ENCODE measurements at places on chromosomes 1 and 21. TPM values are rescaled to one million over a fixed set of nuclear protein-coding genes. Genes with fewer than 3 reads are reported as not detected.

The CDC20 gene
- 0.83 TPM for total RNA-seq

The B3GALT2 gene
- total RNA-seq = 22.6 TPM

- DNase-seq = no peak
Observed at GRCh38 chr1:228471762-228472398, 15.3 kb upstream of the RNF187 start.

The ETV3L gene
- total RNA-seq = 0.33 TPM

- DNase-seq = no peak
Observed at GRCh38 chr1:46948629-46949416, 7.5 kb upstream of the CYP4A11 start.

DNA sequence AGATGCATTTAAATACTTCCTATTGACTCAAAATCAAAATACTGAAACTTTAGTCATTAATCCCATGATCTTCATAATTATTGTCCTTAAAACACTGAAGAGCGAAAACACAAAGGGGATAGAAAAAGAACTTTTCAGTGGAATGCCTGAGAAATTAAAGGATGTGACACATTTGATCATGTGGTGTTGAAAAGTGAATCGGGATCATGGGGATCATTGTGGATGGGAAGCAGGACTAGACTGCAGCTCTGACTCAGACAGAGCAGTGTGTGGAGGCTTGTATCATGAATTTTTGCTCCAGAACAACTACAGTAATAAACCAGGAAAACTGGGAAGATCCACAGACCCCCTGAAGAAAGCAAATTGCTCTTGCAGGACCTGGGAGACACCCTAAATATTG, 161.1 kb upstream of the CXADR start:
- DNase-seq = no peak

GRCh38 chr21:45021428-45022347, 52.7 kb upstream of the ADARB1 start:
- peak; percentile 12 for DNase-seq

- no peak for DNase-seq
Observed at GRCh38 chr1:110492573-110492972, 26.4 kb downstream of the KCNA10 start.

DNA sequence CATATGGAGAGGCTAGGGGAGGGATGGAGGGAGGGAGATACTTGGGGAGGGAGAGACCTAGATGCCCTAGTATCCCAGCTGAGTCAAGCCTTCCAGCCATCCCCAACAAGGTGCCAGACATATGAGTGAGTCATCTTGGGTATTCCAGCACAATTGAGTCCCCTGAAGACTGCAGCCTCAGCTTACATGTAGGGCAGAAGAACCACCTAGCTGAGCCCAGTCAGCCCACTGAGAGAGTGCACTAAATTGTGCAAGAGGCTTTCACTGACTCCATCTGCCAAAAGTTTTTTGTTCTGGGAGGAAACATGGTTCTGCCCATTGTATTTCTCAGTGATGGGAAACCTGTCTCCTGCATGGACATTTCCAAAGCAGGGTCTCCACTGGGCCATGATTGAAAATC, 76.4 kb downstream of the FOXD2 start:
- no peak for DNase-seq

DNA sequence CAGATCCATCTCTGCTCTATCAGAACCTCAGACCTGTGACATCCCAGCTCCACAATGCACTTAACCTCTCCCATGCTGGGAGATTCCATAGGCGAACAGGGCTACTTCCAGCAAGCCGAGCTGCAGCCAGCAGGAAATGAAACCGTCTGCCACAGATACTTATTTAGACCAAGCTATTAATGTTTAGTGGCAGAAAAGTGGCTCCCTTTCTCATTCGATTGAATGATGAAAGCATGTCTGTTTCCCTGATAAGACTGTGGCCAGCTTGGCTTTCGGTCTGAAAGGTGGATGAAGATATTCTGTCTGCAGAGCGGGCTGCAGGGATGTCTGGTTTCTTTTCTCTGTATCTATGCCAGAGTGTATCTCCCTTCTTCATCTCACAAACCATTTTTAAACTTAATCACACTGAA, 146.4 kb downstream of the GREM2 start:
- DNase-seq = no peak

The TTLL10 gene
- not detected for total RNA-seq

GRCh38 chr1:218886101-218886871, 287.4 kb upstream of the LYPLAL1 start:
- peak; percentile 61 for DNase-seq

DNA sequence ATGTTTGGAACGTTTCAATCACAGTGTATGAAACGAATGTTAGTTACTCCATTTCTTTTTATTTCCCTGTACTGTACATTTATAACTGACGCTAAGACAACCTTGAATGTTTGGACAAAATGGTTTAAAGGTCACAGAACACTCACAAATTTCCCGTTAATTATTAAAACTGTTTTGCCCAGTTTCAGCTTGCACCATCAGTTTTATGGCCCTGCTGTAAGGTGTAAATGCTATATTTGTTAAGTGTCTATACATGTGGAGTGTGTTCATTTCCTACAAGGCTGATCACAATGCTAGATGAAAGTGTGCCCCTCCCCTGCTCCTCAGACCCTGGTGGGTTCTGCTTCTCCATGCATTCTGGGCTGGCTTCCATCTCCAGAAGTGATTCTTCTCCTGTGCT, 57.9 kb upstream of the ETS2 start:
- DNase-seq = no peak

GRCh38 chr1:78549891-78550290, 59.1 kb downstream of the PTGFR start:
- DNase-seq = no peak

The HRNR gene
- total RNA-seq = not detected

The TRABD2B gene
- not detected for total RNA-seq

The ZNF648 gene
- total RNA-seq = 0.33 TPM

- no peak for DNase-seq
Observed at GRCh38 chr21:42190486-42190863, 28.5 kb upstream of the ABCG1 start.

- DNase-seq = no peak
Observed at GRCh38 chr21:41399246-41399800, 26.7 kb upstream of the MX1 start.

- DNase-seq = no peak
Observed at GRCh38 chr1:10728595-10729410, 67.6 kb downstream of the CASZ1 start.

- no peak for DNase-seq
Observed at GRCh38 chr1:182616130-182617013, 12.2 kb upstream of the RGS16 start.

- no peak for DNase-seq
Observed at GRCh38 chr21:46250146-46250725, 21.7 kb upstream of the LSS start.

DNA sequence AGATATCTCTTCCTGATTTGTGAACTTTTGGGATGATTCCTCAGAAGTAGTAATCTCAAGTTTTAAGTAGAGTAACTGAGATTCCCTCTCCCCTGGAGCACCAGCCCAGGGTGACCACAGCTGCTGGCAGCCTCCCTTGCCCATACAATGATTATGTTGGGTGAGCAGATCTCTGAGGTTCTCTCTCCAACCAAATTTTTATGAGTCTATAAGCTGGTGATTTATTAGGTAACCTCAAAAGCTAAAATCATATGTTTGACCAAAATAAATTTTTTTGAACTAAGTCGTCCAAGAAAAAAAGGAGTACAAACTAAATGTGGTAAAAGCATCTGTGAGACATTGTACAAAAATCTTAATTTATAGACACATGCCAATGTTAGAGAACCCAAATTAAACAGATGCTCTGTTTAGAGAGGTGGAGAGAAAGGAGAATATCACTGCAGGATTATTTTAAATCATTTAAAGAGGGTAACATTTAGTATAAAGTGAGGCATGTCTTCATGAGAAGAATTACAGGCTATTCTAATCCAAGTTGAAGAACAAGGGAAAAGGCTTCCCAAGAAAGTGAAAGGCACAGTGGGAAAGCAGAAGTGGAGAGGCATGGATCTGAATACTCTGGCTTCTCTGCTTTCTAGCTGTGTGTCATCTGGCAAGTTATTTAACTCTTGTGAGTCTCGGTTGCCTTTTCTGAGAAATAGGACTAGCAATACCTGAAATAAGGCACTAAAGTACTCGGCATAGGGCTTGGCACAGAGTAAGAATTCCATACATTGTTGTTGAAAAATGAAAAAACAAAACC, 2.5 kb downstream of the AKNAD1 start:
- DNase-seq = no peak

DNA sequence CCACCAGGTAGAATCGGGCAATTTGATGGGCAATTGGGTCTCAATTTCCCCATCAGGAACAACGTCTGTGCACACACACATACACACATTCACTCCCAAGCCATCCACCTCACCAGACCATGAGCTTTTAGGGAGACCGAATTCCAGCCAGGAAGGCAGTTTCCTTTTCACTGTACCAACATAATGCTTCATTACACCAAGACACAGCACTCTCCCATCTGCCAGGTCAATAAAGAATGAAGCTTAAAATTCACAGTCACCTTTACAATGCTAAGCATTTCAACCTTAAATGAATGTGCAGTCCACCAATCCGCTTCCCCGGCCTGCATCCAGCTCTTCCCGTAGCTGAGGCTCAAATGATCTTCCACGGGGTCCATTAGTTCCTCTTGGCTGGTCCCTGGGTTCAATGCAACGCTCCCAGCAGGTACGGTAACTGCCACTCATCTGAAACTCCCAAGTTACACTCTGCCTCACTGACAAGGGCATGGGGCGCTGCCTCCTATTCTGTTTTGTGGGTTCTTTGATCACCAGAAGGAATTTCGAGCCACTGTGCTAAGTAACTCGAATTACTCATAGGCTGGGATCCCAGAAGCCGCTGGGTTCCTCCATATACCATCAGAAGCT, 105.0 kb downstream of the SIM2 start:
- DNase-seq = no peak

GRCh38 chr1:47334765-47335435, 1.3 kb downstream of the CMPK1 start:
- no peak for DNase-seq

The RGS8 gene
- 8.3 TPM for total RNA-seq

GRCh38 chr1:237293804-237294203, 251.8 kb downstream of the RYR2 start:
- DNase-seq = no peak

DNA sequence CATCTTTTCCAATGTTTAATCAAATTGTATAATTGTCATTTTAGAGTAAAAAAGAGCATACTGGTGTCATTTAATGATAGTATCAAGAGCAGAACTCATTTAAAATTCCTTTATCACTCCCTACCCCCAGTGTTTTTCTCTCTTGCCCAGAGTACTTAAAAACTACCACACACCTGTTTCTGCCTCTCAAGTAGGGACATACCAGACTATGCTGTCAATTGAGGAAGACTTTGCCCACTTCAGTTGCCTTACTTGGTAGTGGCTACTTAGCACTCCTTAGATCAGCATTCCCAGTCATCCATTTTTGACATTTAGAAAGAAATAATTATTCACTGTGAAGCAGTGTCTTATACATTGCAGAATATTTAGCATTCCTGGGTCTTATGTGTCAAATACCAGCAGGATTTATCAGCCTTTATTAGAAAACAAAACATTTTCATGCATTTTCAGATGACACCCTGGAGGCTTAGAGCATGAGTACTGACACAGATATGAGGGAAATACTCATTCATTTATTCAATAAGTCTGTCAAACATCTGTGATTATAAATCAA, 127.5 kb upstream of the RGS1 start:
- no peak for DNase-seq

The ACTN2 gene
- 84.3 TPM for total RNA-seq

The INSRR gene
- 0.13 TPM for total RNA-seq

The LIN28A gene
- not detected for total RNA-seq

DNA sequence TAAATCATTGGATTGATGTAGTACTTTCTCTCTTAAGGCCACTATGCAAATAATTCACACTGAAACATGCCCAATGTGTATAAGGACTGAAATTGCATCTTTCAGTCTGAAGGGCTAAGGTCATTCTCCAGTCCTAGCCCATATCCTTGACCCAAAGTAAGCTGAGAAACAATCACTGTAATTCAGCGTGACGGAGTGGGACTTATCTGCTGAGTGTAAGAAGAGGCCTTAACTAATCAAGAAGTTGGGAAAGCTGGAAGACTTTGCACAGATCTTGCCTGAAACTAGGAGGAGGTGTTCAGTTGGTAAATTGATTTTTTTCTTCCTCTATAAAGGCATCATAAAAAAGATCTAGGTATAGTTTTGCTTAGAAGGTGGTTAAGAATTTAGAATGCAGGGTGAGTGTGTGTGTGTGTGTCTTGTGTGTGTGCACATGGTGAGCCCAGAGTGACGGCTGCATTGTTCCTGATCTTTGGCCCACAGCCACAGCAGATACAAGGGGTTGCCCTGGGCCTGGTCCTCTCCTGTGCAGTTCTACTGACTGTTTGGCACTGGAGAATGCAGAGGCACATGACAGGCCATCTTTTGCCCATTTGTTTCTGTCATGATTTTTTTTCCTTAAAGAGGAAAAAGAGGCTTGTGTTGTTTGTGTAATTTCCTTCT, 13.3 kb upstream of the PPP2R5A start:
- no peak for DNase-seq

The FCMR gene
- total RNA-seq = 1.2 TPM

- no peak for DNase-seq
Observed at GRCh38 chr21:21046063-21046462, 47.9 kb downstream of the NCAM2 start.
